ENCODE measurements at places on chromosomes 16 and 17. TPM values are rescaled to one million over a fixed set of nuclear protein-coding genes. Genes with fewer than 3 reads are reported as not detected.

DNA sequence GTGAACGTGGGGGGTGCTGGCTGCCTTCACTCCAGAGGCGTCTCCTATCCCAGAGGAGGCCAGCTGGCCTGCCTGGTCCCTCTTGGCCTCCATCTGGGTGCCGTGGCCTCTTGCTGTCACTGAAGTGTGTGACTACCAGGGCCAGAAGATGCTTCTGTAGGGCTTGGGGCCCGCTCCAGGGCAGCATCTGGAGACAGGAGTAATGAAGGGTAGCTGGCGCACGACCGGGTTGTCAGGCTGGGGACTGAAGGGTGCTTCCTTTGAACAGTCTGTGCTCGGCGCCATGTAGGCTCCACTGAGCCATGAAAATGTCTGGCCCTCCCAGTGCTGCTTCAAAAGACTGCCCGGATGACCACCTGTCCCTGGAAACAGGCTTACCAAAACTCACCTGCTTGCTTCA is 31.3 kb downstream of the ASIC2 start:
- H3K4me3 ChIP-seq: no peak overlapping the region
- H3K27me3 ChIP-seq: peaks cover 15% of the 10 kb centered on the region
- no peaks in the 10 kb centered on the region for H3K36me3 ChIP-seq
- H3K4me1 ChIP-seq: no peaks in the 10 kb centered on the region
- H3K27ac ChIP-seq: no peak overlapping the region
- no peak for DNase-seq

DNA sequence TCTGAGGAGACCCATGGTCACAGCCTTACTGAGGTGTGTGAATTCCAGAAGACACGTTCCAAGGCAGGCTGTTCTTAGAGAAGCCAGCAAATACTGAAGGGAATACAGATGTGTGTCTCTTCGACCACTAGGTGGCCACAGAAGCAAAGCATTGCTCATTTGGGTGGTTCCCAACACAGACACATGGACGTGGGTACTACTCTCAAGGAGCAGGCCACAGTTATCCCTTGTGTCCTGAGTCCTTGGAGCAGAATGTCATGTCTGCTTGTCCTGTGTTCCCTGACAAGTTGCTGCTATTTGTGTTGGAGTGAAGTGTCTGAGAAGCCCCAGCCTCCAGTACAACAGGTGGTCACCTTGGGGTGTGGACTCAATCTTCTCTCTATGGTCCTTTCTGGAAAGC is 30.3 kb downstream of the HMOX2 start:
- H3K4me3 ChIP-seq: no peak overlapping the region
- H3K27me3 ChIP-seq: no peaks in the 10 kb centered on the region
- peaks cover 30% of the 10 kb centered on the region for H3K36me3 ChIP-seq

Gene CCL14
- total RNA-seq: not detected

Gene MYH2
- not detected for total RNA-seq

GRCh38 chr17:60305141-60305540 is 86.8 kb downstream of the USP32 start:
- peaks cover 22% of the 10 kb centered on the region for H3K4me1 ChIP-seq
- no peaks in the 10 kb centered on the region for H3K27me3 ChIP-seq
- peak overlapping the region; percentile 34 for H3K4me3 ChIP-seq
- H3K36me3 ChIP-seq: peaks cover 9% of the 10 kb centered on the region
- H3K27ac ChIP-seq: peak overlapping the region; percentile 58

GRCh38 chr16:85897382-85897781 is 1.6 kb upstream of the IRF8 start:
- peak overlapping the region; percentile 31 for H3K27ac ChIP-seq
- peak overlapping the region; percentile 86 for H3K4me3 ChIP-seq
- DNase-seq: peak; percentile 31
- peaks cover 32% of the 10 kb centered on the region for H3K36me3 ChIP-seq
- no peaks in the 10 kb centered on the region for H3K27me3 ChIP-seq

GRCh38 chr16:90081606-90081970 is 4.5 kb upstream of the PRDM7 start:
- peaks cover 10% of the 10 kb centered on the region for H3K27me3 ChIP-seq
- H3K4me3 ChIP-seq: peak overlapping the region; percentile 85
- H3K4me1 ChIP-seq: peaks cover 16% of the 10 kb centered on the region
- no peak overlapping the region for H3K27ac ChIP-seq
- no peaks in the 10 kb centered on the region for H3K36me3 ChIP-seq

DNA sequence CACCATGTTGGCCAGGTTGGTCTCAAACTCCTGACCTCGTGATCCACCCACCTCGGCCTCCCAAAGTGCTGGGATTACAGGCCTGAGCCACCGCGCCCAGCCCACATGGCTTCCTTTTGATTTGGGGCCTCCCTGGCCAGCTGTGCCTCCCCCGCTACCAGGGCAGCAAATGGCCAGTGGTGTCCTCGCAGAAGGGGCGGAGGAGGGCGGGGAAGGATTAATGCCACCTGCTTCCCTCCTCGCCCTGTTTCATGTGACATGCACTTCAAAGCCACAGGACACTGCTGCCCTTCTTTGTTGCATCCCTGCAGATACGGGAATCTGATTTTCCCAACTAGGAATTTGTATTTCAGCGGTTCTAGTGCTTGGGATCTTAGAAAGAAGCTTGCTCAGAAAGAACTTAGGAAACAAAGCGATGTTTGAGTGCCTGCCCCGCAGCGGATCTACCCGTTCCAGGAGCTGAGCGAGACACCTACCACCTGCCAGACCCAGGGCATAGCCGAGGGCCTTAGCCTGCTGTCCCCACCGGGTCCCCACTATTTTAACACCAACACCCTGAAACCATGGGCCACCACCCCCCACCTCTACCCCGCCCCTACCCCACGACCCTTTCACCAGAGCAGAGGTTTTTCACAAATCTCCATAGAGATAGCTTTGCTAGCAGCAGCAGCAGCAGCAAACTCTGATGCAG is 37.7 kb upstream of the CCDC182 start:
- H3K4me1 ChIP-seq: no peaks in the 10 kb centered on the region
- H3K4me3 ChIP-seq: no peak overlapping the region
- no peak for DNase-seq

Gene EMP2
- total RNA-seq: not detected

Gene CES3
- total RNA-seq: 2.9 TPM

DNA sequence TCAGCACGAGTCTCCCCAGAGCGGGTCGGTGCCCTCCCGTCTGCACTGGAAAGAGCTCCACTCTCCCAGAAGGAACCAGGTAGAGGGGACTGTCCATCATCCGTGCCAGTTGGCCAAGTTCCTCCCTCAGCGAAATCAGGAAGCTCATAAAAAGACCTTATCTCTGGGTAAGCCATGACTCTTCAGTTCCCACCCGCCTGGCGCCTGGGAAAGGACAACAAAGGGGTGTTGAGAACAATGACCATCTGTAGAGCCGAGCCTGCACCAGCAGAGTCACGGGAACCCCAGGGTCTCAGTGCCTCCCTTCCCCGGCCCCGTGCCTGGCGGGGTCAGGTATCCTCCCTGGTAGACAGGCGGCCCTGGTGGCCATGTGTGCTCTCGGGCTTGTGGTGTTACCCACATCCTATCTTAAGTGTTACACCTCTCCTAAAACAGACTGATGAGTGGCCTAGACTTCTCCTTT is 190.7 kb downstream of the AXIN2 start:
- no peak overlapping the region for H3K27ac ChIP-seq
- no peak overlapping the region for H3K4me3 ChIP-seq
- DNase-seq: peak; percentile 46

Gene REXO5
- total RNA-seq: 16.4 TPM

DNA sequence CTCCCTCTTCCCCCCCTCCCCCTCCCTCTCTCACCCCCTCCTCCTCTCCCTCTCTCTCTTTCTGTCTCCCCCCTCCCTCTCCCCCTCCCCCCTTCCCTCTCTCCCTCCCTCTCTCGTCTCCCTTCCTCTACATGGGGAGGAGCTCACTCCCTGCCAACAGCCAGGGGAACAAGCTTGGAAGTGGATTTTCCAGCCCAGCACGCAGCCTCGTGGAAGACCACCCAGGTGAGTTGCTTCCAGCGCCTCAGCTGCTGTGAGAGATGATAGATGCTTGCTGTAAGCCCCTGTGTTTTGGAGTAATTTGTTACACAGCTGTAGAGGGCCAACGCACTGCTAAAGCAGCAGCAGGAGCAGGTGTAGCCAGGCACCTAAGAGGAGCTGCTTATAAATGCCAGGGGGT is 20.8 kb downstream of the ACTG1 start:
- no peaks in the 10 kb centered on the region for H3K36me3 ChIP-seq
- peaks cover 11% of the 10 kb centered on the region for H3K4me1 ChIP-seq
- H3K4me3 ChIP-seq: no peak overlapping the region
- H3K27ac ChIP-seq: no peak overlapping the region
- H3K27me3 ChIP-seq: peaks cover 2% of the 10 kb centered on the region

Gene TNK1
- total RNA-seq: 6.8 TPM

DNA sequence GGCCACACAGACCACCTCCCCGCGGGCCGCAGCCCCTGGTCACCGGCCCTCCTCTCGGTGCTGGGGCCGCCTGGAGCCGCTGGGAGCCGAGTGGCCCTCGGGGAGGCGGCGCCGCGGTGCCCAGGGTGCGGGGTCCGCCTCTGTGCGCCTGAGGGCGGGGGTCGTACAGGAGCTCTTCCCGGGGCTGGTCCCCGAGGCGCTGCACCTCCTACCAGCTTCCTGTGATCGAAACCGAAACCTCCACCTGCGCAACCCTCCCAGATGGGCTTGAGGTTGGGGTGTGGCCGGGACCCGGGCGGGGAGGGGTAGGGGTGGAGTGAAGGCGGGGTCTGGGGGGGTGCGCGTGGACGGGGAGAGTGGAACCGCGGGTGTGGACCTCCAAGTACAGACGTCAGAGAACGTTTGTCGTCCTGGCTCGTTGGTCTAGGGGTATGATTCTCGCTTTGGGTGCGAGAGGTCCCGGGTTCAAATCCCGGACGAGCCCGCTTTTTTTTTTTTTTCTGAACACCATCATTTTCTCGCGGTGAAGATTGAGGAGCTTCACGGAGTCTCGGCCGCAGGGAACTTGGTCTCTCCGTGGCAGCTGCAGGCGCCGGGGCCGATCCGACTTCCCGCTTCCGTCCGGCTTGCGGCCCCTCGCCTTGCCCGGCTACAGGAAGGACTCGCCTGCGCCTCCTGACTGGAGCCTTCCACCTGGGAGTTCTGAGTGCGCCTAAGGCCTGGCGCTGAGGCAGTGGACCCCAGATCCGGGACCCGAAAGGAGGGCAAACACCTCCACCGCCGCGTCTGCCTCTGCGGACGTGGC is 23.9 kb downstream of the ZNF213 start:
- peak; percentile 91 for DNase-seq
- H3K27ac ChIP-seq: peak overlapping the region; percentile 86
- peaks cover 7% of the 10 kb centered on the region for H3K27me3 ChIP-seq
- H3K4me3 ChIP-seq: peak overlapping the region; percentile 80
- H3K4me1 ChIP-seq: peaks cover 26% of the 10 kb centered on the region

GRCh38 chr17:2410951-2411350 is 10.1 kb upstream of the MNT start:
- H3K4me1 ChIP-seq: peaks cover 9% of the 10 kb centered on the region
- no peak for DNase-seq
- H3K27ac ChIP-seq: peak overlapping the region; percentile 8
- no peak overlapping the region for H3K4me3 ChIP-seq
- no peaks in the 10 kb centered on the region for H3K27me3 ChIP-seq

DNA sequence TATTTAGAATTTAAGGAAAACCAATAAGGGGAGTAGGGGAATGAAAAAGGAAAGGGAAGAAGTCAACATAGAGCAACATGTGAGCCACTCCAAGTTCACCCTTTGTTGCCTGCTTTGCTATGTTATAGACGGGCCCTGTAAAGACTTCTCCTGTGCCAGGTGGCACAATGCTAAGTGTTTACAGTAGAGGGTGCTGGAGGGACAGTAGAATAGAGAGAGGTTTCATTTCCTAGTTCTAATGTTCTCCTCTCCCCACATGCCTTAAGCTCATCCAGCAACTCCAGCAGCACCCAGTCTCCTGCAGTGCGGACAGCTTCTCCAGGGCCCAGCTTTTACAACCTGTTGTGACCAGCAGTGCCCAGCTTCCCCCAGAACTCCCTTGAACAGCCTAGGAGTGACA is 468.0 kb downstream of the HS3ST3B1 start:
- H3K27ac ChIP-seq: no peak overlapping the region
- H3K4me1 ChIP-seq: no peaks in the 10 kb centered on the region
- DNase-seq: no peak
- no peak overlapping the region for H3K4me3 ChIP-seq
- H3K27me3 ChIP-seq: peaks cover 2% of the 10 kb centered on the region

DNA sequence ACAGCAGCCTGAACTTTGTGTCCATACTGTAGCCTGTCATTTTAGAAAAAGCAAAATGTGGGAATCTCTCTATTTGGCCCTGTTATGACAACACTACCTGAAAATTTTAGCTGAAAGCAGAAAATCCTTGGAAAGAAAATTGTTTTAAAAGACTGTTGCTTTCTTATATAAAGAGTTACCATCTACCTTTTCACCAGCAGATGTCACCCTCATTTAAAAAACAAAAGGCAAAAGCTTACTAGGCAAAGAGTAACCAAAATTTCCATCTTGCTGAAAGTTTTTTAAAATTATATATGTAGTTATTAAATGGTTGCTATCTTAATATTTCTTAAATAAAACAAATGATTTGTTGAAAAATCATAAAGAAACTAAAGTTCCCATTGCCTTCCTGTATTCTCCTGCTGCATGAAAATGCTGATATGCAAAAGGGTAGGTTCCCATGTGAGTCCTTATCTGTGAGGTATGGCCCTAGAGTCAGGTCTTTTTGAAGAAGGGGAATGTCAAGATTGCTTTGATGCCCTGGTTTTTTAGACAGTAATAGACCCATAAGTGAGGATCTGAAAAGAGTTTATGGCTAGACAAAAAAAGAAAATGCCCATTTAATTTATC is 61.0 kb downstream of the TNRC6C start:
- peaks cover 31% of the 10 kb centered on the region for H3K4me1 ChIP-seq
- no peak for DNase-seq
- H3K27me3 ChIP-seq: no peaks in the 10 kb centered on the region
- peak overlapping the region; percentile 90 for H3K27ac ChIP-seq

DNA sequence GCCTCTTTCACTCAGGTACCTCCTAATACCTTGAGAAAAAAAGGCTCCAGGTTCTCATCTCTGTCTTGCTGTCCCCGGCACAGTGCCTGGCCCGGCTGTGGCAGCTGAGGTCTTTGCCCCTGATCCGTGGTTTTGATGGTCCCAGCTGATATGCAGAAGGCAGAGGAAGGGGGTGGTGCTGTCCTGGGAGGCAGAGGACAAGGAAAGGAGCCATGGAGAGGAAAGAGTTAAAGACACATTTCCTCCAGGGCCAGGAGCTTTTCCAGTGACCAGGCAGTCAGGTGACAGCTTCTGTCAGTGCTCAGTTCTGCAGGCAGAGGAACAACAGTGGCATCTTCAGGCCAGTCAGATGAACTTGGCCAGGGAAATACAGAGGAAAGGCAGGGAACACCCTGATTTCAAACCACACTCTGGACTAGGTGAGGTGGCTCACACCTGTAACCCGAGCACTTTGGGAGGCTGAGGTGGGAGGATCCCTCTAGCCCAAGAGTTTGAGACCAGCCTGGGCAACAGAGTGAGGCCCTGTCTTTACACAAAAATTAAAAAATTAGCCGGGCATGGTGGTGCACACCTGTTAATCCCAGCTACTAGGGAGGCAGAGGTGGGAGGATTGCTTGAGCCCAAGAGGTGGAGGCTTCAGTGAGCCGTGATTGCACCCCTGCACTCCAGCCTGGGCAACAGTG is 3.3 kb upstream of the COG1 start:
- H3K27ac ChIP-seq: no peak overlapping the region
- H3K4me1 ChIP-seq: peaks cover 10% of the 10 kb centered on the region
- no peaks in the 10 kb centered on the region for H3K27me3 ChIP-seq
- no peak overlapping the region for H3K4me3 ChIP-seq

- peaks cover 31% of the 10 kb centered on the region for H3K4me1 ChIP-seq
- H3K36me3 ChIP-seq: peaks cover 8% of the 10 kb centered on the region
Measured at GRCh38 chr17:4433515-4434031, at the start of gene SPNS3. SPNS3 (plus strand) TSS chr17:4433940; CDS start chr17:4433968, 28 bp downstream.

Gene PRR11
- 66.6 TPM for total RNA-seq

Gene UBALD2
- total RNA-seq: 267 TPM

Gene ACE
- total RNA-seq: 0.36 TPM

- no peak overlapping the region for H3K4me3 ChIP-seq
- no peak for DNase-seq
- no peaks in the 10 kb centered on the region for H3K36me3 ChIP-seq
- no peaks in the 10 kb centered on the region for H3K4me1 ChIP-seq
Measured at GRCh38 chr16:85270374-85270773, 158.1 kb upstream of the CIBAR2 start.
